NCI-H345 (cell line): ENCODE measurements at places on chromosomes 16 and 17.

- DNase-seq = no peak
These were observed 185.6 kb upstream of the TNRC6C start for GRCh38 chr17:77772899-77773358.

- DNase-seq = no peak
These were observed 11.9 kb upstream of the SLC4A1 start for GRCh38 chr17:44279666-44280391.

GRCh38 chr17:44345454-44346026 is 438 bp downstream of the GRN start:
- peak; percentile 65 for DNase-seq

GRCh38 chr16:21227866-21228265 is 5.6 kb upstream of the ANKS4B start:
- no peak for DNase-seq

GRCh38 chr17:75832164-75832651 is 12.0 kb downstream of the UNC13D start:
- no peak for DNase-seq
